Frontal cortex (tissue), 4 donors: ENCODE measurements at places on chromosomes 2 and 18. TPM values are rescaled to one million over a fixed set of nuclear protein-coding genes. Genes with fewer than 3 reads are reported as not detected.

- no peak for DNase-seq
Observed at GRCh38 chr2:199743415-199744120, 107.4 kb downstream of the FTCDNL1 start.

GRCh38 chr2:7009207-7009911, 92.1 kb downstream of the RNF144A start:
- no peak for DNase-seq

GRCh38 chr2:215427585-215427984, 8.3 kb downstream of the FN1 start:
- DNase-seq, result no peak

DNA sequence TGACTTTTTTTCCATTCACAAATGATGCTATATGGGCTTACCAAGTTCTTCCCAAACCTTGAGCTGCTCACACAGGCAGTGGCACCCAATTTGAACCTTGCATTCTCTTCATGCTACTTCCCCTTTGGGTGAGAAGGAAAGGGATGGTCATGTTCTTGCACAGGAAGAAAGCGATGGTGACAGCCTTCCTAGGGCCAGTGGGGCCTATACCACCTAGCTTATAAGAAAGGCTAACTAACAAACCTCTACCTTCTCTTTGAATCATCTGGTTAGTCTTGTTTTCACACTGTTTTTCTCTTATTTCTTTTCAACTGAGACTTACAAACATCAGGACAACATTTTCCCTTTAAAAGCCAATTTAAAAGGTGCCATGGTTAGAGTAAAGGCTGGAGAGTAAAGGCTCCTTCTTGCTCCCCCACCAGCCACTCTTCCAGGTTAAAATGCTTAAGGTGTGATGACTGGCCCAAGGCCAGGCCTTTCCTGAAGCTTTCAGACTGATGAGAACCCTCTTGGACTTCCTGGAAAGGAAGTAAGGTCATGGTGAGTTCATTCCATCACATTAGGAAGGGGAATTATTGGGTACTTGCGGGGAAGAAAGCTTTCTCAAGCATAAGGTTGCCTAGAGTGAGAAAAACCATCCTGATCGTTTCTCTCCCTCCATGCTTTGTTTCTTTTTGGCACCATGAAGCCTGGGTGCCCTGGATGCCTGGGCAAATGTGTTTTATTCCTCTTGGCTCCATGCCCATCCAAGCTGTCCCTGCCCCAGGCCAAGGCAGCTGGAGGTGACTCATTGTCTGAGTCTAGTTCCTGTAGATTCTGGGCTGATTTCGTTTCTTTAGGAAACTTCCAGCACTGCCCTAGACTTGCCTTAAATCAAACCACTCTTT, 41.4 kb upstream of the ITGB6 start:
- DNase-seq, result no peak

GRCh38 chr2:152743002-152743401, 24.6 kb downstream of the ARL6IP6 start:
- DNase-seq, result no peak

DNA sequence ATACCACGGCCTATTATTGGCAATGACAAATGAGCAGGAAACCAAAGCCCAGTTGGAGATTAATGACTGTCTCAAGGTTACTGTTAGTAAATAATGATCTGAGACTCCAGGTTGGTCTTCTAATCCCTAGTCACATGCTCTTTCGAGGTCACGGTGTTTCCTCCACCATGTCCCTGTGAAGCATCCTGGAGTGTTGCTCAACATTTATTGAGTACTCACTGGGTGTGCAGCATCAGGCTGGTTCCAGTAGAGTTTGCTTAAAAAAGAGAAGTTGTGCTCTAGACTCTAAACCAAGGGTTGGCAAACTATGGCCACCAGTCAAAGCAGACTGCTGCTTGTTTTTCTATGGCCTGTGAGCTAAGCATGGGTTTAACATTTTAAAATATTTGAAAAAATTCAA, 263.8 kb upstream of the ATP5MC3 start:
- no peak for DNase-seq

- DNase-seq, result no peak
Observed at GRCh38 chr2:119525614-119526013, 1.3 kb upstream of the SCTR start.

DNA sequence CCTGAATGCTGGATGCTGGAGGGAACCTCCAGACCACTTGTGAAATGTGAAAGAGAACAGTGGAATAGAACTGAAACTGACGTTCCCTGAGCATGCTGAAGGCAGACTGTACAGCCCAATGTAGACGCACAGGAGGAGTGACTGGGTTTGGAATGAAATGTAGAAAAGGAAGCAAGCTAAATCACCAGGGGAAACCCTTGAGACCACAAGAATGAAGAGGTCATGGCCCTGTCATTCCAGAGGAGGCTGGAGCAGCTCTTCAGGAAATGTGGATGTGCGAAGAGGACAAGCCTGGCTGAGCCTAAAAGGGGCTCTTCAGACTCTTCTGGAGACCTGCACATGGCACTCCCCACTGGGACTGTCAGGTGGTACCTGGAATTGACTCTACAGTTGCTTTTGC, 118.5 kb upstream of the ALPP start:
- no peak for DNase-seq

DNA sequence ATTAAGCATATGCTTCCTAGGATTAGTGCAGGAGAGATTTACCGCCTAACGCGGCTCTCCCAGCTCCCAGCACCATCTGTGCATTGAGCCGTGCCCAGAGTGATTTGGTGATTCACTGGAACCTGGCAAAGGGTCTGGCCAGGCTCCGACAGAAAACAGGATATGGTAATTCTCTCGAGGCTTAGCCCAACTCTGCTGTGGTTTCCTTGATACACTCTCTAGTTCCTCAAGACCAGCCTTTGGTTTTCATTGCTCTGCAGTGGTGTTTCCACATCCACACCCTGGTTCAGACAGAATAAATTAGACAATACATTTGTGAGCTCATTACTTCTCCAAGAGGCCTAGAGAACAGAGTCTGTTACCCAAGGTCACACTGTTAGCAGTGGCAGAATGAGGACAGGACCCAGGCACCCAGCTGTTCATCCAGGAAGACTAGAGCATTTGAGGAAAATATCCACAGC, 23.0 kb upstream of the SMAD2 start:
- DNase-seq, result no peak

DNA sequence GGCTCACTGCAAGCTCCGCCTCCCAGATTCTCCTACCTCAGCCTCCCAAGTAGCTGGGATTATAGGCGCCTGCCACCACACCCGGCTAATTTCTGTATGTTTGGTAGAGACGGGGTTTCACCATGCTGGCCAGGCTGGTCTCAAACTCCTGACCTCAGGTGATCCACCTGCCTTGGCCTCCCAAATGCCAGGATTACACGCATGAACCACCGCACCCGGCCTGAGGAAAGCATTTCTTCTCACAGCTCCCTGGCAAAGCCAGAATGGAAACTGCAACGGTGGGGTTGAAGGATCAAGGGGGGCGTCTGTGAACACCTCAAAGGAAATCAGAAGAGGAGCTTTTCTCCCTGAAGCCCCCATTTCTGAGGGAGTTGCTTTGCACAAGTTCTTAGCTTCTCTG, 11.2 kb upstream of the TEX51 start:
- DNase-seq, result no peak

DNA sequence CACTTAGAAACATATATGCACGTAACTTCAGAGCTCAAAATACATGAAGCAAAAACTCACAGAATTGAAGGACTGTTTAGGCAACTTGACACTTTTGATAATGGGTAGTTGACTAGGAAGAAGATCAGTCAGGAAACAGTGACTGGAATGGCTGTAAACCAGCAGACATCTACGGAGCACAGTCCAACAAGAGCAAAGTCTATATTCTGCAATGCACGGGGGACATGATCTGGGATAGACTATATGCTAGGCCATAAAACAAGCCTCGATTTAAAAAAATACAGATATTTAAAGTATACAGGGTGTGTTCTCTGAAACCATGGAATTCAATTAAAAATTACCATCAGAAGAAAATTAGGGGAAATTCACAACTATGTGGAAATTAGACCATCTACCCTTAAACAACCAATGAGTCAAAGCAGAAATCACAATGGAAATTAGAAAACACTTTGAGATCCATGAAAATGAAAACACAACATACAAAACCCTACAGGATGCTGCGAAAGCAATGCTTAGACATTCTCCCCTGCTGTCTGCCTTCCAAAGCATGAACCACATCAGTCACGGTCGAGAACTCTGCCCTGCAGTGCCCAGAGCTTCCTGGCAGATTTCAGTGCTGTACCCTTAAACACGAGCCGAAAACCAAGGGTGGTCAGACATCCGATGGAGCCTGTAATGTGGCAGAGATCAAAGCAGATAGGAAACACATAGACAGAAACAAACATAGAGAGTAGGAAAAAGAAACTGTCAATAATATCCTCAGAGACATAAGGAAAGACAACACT, 651.9 kb upstream of the HS6ST1 start:
- DNase-seq, result no peak

DNA sequence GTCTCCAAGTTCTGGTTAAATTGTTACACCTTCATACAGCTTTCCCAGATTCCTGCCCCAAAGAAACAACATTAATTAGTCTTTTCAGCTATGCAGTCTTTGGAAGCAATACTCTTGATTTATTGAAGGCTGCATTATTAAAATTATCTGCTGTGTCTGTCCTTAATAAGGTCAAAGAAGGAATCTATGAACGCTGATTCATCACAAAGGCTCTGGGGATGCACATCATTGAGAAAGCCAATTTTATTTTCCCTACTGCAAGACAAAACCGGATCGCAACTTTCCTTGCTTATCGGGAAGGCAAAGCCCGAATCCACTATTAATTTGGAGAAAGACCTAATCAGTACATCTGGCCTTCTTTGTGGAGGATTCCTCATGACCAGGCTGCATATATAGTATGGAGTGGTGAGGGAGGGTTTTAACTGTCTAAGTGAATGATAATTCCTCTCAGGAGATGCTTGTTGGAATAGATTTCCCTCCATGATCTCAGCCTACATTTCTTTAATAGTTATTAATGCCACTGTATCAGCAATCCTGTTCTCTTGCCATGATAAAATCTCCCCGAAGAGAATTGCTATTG, 224.6 kb downstream of the PIK3C3 start:
- no peak for DNase-seq

DNA sequence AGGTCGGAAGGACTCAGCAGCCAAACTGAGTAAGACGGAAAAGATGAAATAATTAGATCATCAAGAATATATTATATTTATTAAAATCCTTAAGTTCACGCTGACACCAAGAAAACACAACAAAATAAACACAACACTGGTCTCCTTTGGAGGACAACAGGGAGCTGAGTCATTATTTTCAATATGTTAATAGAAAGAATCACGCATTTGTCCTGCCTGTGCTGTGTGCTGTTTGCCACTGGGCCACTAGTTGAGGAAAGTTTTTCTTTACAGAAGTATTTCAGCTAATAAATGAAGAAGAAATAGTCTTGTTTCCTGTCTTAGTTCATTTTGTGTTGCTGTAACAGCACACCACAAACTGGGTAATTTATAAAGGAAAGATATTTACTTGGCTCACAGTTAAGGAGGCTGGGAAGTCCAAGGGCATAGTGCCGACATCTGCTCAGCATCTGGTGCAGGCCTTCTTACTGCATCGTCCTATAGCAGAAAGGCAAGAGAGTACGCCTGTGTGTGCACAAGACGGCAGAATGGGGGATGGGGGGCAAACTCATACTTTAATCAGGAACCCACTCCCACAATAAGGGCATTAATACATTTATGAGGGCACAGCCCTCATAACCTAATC, 88.0 kb downstream of the TCF7L1 start:
- no peak for DNase-seq

- DNase-seq, result no peak
Observed at GRCh38 chr2:199018826-199019225, 438.9 kb downstream of the SATB2 start.

GRCh38 chr2:18304849-18305248, 255.6 kb downstream of the RDH14 start:
- no peak for DNase-seq

- no peak for DNase-seq
Observed at GRCh38 chr2:226179010-226179409, 620.6 kb downstream of the IRS1 start.

DNA sequence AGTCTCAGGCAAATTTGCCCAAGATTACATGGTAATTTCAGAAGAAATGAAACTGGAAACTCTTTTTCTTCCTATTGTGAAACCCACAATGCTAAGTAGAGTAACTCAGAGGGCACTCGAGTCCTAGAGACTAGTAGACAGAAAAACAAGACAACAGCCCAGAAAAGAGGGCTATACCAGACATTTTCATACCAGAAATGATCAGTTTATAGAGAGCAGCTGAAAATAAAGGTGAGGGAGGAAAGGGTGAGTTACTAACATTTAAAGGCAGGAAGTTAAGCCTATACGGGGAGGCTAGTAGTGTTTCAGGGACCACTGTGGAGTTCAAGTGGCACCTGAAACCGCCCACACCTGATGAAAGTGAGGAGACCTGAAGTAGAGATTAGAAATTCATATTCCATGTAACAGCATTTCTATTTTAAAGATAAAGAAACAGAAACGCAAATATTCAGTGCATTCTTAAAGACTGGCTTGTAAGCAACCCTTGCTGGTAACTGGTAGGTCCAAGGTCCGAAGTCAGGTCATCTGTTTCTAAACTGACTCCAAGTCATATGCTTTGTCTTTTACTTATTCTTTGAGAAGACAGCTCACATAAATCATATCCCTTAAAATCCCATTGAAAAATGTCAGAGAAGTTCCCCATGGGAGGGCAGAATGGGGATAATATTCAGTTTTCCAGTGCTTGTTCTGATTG, 145.1 kb upstream of the ITGB6 start:
- DNase-seq, result no peak

GRCh38 chr18:39846265-39846664, 2108.8 kb upstream of the PIK3C3 start:
- no peak for DNase-seq

DNA sequence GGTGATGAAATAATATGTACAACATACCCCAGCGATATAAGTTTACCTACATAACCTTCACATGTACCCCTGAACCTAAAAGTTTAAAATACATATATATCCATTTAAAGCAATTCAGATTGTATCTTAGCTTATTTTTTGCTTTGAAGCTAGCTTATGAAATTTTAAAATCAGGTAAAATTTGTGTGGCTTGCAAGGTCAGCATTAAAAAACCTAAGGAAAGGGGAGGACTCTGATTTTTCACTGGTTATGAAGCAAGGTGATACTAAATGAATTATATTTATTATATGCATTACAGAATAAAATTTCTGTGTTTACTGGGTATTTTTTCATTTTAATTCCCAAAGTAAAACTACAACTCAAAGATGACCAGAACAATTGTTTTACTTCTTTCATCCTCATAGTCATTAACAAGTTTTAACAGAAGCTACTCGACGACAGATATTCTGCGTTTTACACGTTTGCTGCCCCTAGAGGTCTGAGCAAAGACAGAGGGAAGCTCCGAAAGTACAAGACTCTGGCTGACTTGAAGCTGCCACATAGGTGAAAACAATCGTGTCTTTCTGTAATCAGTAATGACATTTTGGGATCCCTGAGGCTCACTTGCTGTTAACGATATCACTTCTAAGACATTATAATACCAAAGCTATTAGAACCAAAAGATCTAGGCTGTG, 17.1 kb downstream of the PKP4 start:
- DNase-seq, result no peak

TFPI gene
- 27.7 TPM for total RNA-seq

INO80B gene
- total RNA-seq, result 9.8 TPM

ICA1L gene
- 88.5 TPM for total RNA-seq

CPLX4 gene
- total RNA-seq, result not detected

NT5C1B gene
- total RNA-seq, result not detected

UBR3 gene
- 109 TPM for total RNA-seq

AGXT gene
- not detected for total RNA-seq

BOK gene
- total RNA-seq, result 20.8 TPM
